CD4-positive, alpha-beta T cell treated with Interleukin-6 at 100 ng/mL for 8 hours (primary cell): ENCODE measurements at places on chromosomes 7 and 10.

GRCh38 chr10:97916586-97916985 lies 66.9 kb downstream of the GOLGA7B start:
- no peak for DNase-seq

DNA sequence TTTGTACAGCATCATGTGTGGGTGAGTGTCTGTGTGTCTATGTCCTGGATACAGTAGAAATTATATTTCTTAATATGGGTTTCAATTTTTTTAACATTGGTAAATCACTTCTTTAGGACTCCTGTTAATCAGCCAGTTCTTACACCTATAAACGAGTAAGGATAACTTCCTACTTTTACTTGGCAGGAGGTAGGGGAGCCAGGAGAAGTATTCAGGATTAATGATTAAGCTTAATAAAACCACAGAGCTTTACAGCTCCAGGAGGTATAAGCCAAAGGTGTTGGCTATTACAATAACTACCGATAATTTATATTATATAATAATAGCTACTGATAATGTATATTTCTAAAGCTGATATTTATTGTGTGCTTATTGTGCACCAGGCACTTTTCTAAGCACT lies 1.7 kb upstream of the FAM3C start:
- DNase-seq: no peak

- no peak for DNase-seq
These were observed 112.0 kb downstream of the TRRAP start for GRCh38 chr7:98990356-98990755.

DNA sequence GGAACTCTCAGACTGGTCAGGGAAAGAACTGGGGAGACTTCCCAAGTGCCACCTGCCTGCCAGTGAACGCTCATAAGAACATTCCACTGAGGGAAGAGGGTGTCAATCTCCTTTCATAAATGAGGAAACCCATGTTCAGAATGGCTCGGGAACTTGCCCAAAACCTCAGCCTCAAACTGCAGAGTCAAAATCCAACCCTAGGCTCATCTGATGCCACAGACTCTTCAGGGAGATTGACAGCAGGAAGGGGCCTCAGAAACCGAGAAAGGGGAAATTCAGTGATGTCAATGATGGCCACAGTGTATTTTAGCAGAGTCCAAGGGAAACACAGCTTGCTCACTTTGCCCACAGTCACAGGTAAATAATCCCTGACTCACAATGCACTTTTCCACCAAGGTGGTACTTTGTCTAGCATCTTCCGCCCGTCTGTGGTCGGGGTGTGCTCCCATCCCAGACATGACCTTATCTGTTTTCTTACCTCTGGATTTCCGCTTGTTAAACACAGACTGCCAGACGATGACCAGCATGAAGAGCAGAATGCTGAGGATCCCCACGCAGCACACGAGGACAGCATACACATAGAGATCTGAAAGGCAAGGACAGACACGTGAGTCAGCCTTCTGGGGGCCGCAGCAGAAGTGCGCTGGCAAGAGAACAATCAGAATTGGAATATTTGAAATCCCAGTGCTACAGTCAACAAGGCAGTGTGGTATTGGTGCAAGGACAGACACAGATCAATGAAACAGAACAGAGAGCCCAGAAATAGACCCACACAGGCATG lies 38.4 kb downstream of the VSTM4 start:
- DNase-seq: no peak
